Iris pigment epithelial cell (primary cell): ENCODE measurements at places on chromosomes 12 and 14.

DNA sequence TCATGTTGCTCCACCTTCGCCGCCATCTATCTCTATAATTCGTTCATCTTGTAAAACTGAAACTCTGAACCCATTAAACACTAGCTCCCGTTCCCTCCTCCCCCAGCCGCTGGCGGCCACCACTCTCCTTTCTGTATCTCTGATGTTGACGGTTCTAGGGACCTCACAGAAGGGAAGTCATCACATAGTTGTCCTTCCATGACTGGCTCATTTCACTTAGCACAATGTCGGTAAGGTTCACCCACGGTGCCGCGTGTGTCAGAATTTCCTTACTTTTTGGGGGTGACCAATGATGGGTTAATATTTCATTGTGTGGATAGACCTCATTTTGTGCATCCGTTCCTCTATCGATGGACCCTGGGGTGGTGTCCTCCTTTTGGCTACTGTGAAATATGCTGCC lies 2.0 kb upstream of the CACNA2D4 start:
- DNase-seq = no peak

DNA sequence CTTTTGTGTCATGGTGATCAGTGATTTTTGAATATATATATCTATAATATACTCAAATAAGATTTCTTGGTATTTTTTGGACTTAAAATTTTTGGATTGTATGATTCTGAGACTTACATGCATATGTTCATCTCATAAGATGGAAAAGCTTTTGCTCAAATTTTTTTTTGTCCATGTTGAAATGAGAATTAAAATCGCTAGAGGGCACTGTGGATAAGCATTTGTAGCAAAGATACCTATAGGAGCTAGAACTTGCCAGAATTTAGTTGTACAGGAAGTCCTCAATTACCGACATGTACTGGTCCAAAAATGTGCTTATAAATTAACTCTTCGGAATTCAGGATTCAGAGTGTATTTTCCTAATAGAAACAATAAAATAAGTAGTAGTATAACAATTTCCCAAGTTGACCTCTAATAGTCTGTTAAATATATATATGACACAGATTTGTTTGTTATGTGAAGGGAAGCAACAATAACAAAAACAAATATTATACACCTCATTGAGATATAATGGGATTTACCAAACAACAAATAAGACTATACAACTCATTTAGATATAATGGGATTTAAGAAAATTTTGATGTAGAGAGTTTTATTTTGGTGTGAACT lies 179.6 kb downstream of the TMEM117 start:
- DNase-seq = peak; percentile 50

DNA sequence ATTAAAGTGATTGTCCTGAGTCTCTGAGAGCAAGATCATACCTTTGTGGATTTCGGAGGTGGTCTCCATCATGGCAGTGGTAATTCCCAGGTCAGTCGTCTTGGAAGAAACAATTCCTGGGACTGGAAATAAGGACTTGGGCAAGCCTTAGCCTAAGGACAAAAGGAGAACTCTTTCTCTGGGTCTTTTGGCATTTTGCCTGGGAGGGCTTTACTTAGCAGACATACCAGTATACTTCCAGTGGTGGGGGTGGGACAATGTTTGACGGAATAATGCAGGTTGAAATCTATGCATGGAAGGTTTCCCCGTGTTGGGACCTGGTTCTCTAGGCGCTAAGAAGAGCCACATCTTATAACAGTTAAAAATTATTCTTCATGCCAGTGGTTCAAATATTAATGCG lies 70.4 kb upstream of the USP44 start:
- no peak for DNase-seq

- DNase-seq = peak; percentile 70
Measured at GRCh38 chr12:25438638-25439037, 114.4 kb downstream of the LMNTD1 start.

GRCh38 chr14:24815543-24815942 lies 181.6 kb upstream of the GZMB start:
- no peak for DNase-seq

GRCh38 chr12:46260124-46260912 lies 8.5 kb downstream of the SLC38A1 start:
- peak; percentile 66 for DNase-seq

- no peak for DNase-seq
Measured at GRCh38 chr12:21942377-21942703, 1.1 kb upstream of the ABCC9 start.
